K562 (cell line): ENCODE measurements at places on chromosomes 16 and 17.

DNA sequence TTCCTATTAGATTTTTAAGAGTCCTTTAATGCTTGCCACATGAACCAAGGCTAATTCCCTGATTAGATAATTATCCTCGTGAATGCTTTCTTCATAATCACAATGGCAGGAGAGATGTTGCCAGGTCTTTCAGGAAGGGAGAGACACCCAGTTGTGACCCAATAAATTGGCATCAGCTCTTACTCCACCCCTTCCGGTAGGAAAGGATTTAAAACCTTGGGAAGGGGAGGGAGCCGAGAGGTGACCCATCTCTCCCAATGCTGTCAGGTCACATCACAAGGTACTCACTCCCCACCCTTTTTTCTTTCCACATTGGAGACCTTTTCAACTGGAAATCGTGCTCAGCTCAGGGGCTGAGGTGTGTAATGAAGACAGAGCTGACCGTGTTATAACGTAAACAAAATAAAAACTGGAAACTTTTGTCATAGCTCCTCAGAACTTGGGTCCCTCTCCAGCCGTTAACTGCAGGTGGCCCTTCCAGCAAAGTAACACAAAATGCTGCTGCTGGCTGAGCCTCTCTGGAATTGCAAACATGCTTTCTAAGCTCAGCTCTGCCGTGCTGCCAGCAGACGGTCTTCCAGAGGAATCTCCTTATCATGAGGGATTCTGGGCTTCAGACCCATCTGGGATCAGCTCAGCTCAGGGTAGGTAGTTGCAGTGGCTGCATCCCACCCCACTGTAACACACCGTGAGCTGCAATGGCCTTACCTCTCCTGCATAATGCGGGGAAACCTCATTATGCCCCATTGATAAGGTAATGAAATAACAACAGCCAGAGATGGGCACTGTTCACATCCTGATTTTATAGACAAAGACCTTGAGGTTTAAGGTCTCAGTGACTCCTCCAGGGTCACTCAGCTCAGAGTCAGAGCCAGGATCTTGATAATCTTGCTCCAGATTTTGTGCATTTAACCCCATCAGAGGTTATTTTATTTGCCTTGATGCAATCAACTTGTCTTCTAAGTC is 15.6 kb downstream of the TMEM100 start:
- no peak for DNase-seq

- DNase-seq = no peak
Observed at GRCh38 chr16:70804153-70804733, 3.3 kb upstream of the VAC14 start.

DNA sequence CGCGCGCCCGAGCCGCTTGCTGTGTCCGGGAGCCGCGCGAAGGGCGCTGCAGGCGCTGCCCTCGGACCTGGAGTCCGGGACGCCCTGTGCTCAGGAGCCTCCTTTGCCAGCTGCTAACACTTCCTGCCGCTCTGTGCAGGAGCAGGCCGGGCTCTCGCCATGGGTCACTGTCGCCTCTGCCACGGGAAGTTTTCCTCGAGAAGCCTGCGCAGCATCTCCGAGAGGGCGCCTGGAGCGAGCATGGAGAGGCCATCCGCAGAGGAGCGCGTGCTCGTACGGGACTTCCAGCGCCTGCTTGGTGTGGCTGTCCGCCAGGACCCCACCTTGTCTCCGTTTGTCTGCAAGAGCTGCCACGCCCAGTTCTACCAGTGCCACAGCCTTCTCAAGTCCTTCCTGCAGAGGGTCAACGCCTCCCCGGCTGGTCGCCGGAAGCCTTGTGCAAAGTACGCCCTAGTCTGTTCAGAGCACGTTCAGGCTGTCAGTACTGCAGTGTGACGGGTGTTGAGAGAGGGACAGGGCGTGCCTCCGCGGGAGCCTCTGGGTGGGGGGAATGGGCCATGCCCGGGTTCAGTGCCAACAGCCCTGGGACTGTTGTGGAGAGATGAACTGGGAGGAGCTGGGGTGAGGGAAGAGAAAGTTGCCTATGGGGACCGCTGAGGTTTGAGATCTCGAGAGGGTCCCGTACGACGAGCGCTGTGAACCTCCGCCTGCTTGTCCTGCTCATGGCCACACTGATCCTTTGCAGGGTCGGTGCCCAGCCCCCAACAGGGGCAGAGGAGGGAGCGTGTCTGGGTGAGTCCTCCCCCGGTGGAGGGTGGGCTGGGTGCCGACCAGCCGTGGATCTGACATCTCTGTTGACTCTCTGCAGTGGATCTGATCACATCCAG is 1.3 kb downstream of the ZNF276 start:
- peak; percentile 77 for DNase-seq

DNA sequence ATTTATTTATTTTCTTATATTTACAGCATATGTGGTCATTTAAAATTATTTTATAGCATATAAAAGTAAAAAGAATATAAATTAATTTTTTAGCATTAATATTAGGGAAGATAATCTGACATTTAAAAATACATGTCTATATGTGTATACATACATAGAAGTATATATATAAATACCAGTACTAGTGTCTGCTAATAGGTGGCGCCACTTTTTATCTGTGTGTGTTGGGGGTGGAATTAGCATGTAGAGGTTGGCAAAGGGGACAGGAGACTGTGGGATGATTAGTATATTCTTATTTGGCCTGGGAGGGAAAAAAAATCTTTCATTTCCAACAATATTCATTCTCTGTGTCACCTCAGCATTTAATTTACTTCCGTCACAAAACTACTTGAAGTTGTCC is 359.1 kb downstream of the WWOX start:
- no peak for DNase-seq
